GM13977 (cell line): ENCODE measurements at places on chromosomes 16 and 17.

- DNase-seq: no peak
Measured at GRCh38 chr16:29729116-29729521, 16.7 kb downstream of the C16orf54 start.

GRCh38 chr17:37543637-37544052 lies 54.0 kb downstream of the DUSP14 start:
- DNase-seq: no peak

DNA sequence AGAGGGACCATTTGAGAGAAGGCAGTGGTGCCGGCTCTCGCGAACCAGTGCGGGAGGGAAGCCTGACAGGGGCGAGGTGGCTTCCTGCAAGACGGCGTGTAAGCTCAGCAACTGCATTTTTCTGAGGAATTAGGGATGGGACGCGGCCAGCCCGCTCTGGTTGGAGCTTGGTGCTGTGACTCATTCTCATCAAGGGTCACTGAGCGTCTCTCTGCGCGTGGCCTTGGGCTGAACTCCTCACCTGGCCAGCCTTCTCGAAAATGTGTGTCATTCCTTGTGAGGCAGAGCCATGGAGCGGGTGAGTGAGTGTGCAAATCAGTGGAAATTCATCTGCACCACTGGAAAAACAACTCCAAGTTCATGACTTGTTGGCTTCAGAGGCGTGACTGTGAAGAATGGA lies 52.8 kb downstream of the NTN1 start:
- DNase-seq: no peak

DNA sequence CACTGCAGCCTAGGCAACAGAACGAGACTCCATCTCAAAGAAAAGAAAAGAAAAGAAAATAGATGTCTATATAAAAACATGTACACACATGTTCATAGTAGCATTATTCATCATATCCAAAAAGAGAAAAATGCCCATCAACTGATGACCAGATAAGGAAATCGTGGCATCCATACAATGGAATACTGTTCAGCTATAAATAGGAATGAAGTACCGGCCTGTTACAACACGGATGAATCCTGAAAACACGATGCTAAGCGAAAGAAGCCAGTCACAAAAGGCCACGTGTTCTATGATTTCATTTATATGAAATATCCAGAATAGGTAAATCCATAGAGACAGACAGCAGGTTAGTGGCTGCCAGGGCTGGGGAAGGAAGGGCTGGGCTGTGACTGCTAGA lies 65.8 kb downstream of the TBC1D16 start:
- DNase-seq: no peak

DNA sequence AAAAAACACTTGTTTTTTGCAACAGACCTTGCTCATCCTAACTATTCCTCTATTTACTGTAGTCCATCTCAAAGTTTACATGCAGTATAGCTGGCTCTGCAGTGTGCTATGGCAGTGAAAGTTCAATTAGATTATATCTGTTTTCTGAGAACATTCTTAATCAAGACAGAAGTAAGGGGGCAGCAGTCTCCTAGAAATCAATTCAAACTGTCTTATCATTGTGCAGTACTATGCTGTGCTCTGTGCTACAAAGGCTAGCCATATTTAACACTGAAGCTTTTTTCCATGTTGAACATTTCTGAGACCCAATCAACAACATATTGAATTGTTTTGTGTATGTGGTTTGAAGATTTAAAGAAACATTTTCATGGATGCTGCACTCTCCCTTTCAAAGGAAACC lies 11.4 kb downstream of the NETO2 start:
- no peak for DNase-seq

- no peak for DNase-seq
Measured at GRCh38 chr17:38893607-38894006, 23.7 kb downstream of the LASP1 start.

- no peak for DNase-seq
Measured at GRCh38 chr16:87438611-87438985, 46.5 kb downstream of the MAP1LC3B start.

DNA sequence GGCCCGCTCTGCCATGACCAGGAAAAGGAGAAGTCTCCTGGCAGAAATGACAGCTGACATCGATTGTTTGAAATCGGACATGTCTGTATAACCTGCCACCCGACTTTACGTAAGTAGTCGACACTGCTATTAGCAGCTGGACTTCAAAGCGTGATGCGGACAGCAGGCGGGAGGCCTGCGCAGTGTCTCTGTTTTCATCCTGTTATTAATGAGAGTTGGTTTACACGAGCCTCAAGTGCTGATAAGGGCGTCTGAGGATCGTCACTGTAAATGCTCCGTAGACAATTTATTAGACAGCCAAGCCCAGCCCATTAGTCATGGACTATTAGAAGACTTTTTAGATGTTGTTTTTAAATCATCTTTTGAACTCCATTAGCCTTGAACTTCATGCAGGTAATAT lies 328.3 kb downstream of the FOXL1 start:
- DNase-seq: no peak

GRCh38 chr17:76641501-76641900 lies 2.1 kb downstream of the ST6GALNAC1 start:
- DNase-seq: no peak

- no peak for DNase-seq
Measured at GRCh38 chr16:12327971-12328726, 351.6 kb downstream of the SNX29 start.

GRCh38 chr17:6070430-6070912 lies 292 bp downstream of the WSCD1 start:
- DNase-seq: peak; percentile 42

GRCh38 chr17:71803656-71804284 lies 317.1 kb upstream of the SOX9 start:
- no peak for DNase-seq

DNA sequence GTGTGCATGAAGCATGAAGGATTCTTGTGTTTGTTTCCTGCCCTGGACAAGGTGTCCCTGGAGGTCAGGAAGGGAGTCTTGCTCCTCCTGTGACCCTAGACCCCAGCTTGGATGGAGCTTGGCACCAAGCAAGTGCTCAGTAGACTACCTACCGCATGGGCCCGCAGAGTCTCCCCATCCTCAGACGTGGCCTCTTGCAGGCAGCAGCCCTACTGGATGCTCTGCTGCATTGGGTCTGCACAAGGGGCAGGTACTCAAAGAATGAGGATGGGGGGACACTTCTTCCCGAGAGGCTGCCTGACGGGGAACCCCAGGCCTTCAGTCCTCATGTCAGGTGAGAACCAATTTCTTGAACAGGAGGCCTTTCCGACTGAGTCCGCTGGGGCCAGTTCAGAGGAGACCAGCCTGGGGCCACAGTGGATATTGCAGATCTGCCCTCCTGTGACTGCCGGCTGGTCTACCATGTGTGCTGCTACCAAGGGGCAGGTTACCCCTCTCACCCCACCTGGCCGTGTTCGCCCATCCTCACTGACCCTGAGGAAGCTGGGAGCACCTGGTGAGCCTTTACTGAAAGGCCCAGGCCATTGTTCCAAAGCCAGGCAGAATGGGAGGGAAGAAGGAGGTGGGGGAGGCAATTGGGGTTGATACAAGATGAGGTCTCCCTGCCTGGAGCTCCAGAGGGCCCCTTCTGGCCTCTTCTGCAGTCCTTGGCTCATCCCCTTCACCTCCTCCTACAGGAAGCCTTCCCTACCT lies 206.3 kb downstream of the RAB11FIP4 start:
- DNase-seq: no peak

GRCh38 chr17:28317099-28317965 lies 1.7 kb upstream of the TMEM97 start:
- DNase-seq: no peak
